ENCODE measurements at places on chromosomes 2 and 18. TPM values are rescaled to one million over a fixed set of nuclear protein-coding genes. Genes with fewer than 3 reads are reported as not detected.

The CIDEA gene
- polyA plus RNA-seq, result not detected

The D2HGDH gene
- 8.3 TPM for polyA plus RNA-seq

The FAM98A gene
- 86.7 TPM for polyA plus RNA-seq

The CRYGD gene
- not detected for polyA plus RNA-seq

The EML6 gene
- 0.49 TPM for polyA plus RNA-seq

The ALK gene
- not detected for polyA plus RNA-seq

The TBR1 gene
- not detected for polyA plus RNA-seq

The MTIF2 gene
- 17.2 TPM for polyA plus RNA-seq

The EML4 gene
- 21.0 TPM for polyA plus RNA-seq
